ENCODE measurements at places on chromosomes 7 and 10.

- DNase-seq = no peak
Observed at GRCh38 chr10:123129618-123130271, 6.0 kb upstream of the HMX3 start.

DNA sequence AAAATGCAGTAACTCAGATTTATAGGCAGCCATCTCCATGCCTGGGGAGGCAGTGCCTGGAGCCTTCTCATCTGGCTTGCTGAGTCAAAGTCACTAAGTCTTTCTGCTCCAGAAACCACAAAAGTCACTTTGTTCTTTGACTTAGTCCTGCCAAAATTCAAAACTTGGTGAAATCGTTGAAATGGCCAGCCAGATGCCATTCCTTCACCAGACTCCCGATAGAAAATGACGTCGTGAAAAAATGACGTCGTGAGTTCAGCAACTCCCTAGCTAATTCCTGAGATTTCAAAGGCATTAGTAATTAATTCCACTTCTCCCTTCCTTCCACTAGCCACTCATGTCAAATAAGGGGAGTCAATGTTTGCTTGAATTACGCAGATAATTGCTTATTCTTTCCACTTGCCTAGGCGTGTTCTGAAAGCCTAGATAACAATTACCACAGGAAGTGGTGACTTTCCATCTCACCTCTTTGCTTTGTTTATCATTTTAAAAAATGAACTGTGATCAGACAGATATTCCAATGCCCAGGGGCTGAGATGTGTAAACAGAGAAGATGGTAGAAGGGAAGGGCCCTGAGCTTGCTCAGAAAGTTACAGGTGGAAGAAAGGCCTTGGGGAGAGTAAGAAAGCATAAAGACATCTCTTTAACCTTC lies 48.5 kb upstream of the OSBPL3 start:
- no peak for DNase-seq

DNA sequence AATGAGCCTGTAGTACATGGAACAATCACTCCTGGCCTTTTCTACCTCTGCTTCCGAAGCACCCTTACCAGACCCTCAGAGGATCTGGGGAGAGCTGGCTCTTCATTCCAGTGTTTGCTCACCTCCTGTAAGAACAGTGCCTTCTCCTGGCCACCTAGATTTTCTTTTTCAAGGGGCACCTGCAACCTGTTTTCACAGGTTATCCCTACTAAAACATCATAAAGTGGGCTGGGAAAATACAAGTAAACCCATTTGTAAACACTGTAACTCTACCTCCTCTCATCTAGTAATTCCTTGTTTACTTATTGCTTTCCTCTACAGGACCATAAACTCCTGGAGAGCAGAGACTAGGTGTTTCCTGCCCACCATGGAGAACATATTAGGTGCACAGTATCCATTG lies 1.1 kb downstream of the PIK3AP1 start:
- no peak for DNase-seq

- no peak for DNase-seq
Observed at GRCh38 chr10:63346015-63346441, 119.7 kb downstream of the JMJD1C start.

GRCh38 chr7:37476428-37476827 lies 27.8 kb upstream of the ELMO1 start:
- DNase-seq = no peak

GRCh38 chr7:142185069-142185468 lies 72.8 kb downstream of the PRSS58 start:
- no peak for DNase-seq

- DNase-seq = no peak
Observed at GRCh38 chr10:93152136-93152535, 78.4 kb downstream of the CYP26A1 start.

DNA sequence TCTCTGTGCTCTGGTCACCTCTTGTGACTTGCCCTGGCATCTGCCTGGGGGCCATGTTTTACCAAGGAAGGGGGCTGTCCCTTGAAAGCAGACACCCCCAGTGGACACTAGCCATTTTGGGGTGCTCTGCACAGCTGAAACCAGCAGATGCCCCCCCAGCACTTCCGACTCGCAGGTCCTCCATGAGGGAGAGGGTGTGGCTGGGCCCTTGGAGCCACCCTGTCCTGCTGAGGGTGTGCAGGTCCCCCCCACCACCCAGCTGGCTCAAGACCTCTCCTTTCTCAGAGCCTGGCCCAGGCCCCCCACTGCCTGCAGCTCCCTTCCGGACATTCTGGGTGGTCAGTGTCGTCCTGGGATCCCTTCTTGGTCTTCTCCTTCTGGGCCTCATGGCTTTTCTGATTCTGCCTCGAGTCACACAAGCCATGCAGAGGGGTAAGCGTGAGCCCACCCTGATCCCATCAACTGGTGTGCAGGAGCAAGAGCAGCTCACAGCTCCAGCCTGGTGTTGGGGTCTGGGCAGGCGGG lies 12.3 kb downstream of the SCART1 start:
- no peak for DNase-seq

DNA sequence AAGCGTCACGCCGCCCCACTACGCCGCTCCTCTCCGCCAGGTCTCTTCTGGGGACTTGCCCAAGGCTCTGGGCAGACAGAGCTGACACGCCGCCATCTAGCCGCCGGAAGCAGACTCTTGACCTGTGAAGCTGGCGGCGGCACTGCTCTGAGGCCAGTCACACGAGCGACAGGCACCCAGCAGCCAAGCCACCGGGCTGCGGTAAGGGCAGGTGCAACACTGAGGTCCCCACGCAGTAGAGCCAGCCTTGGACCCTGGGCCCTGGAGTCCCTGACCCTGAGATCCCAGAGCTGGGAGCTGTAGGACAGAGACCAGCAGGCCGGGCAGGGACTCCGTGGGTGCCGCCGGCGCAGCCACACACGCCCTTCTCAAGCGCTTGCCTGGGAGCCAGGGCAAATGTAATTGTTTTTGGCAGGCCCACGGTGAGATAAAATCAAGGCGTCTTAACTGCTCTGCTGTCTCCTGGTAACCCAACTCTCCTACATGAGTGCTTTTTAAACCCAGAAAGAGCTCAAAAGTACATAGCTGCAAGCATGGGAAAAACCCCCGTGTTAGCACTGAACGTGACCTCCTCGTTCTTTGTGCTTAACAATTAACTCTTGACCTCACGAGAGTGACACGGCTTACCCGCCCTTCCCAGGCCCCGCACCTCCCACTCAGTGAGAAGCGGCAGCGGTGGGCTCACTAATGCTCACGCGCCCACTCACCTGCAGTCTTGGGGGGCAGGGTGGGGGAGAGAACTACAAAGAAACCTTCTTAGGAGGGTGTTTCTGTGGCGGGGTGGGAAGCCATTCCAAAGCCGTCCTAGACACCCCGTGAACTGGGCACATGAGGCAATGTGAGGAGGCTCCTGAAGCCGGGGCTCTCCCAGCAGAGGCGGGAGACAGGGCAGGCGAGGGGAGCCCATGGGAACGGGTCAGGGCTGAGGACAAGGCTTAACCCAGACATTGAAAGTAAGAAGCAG lies 8.5 kb downstream of the GPER1 start:
- DNase-seq = no peak

GRCh38 chr10:6990891-6991290 lies 410.8 kb upstream of the PRKCQ start:
- DNase-seq = no peak

DNA sequence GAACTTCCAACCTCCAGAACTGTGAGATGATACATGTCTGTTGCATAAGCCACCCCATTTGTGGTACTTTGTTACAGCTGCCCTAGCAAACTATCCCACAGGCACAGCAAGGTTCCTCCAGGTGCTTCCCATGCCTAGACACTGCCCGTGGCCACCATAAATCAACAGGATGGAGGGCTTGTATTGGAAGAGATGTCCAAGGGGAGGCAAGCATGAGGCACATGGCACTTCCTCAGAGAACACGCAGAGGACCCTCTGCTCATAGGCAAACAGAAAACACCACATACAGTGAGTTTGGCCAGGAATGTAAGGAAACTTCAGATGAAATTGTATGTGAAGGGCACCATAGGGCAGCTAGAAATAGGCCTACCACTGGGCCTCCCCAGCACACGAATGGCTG lies 291.1 kb downstream of the GRID1 start:
- no peak for DNase-seq

DNA sequence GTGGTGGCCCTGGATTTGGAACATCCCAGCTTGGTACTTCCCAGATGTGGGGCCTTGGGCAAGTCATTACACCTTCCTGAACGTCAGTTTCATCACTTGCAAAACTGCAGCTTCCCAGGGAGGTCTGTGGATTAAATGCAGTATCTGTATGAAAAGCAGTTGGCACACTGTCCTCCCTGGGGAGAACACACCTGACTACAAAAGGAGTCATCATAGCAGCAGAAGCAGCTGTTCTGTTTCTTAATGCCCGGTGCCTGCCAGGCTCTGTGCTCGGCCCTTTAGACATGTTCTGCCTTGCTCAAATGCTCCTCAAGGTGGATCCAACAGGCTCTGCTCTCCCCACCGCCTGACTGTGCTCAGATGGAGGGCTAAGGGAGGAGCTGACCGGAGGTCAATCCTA lies 31.0 kb downstream of the CDCA7L start:
- DNase-seq = no peak

- DNase-seq = no peak
Observed at GRCh38 chr7:68730964-68731363, 867.3 kb upstream of the AUTS2 start.
